ENCODE measurements at places on chromosomes 2 and 18. TPM values are rescaled to one million over a fixed set of nuclear protein-coding genes. Genes with fewer than 3 reads are reported as not detected.

DNA sequence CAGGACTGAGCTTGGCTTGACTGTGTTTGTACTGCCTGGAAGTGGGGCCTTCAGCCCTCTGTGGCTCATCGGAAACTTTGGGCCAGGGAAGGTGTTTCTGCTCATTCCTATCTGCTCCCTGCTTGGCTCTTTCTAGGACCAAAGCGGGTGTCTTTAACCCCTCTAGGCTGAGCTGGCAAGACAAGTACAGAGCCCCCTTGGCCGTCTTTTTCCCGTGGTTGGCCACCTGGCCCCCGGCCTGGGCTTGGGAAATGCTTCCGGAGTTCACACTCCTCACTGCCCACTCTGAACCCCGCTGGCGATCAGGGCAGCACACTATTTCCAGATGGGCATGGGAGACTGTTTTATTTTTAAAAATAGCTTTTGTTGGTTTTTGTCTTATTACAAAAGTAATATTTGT lies 243.0 kb downstream of the DYSF start:
- H3K4me1 ChIP-seq, result peaks cover 3% of the 10 kb centered on the region
- H3K4me3 ChIP-seq, result no peak overlapping the region
- H3K36me3 ChIP-seq, result no peaks in the 10 kb centered on the region
- peak overlapping the region; percentile 64 for H3K27ac ChIP-seq
- no peaks in the 10 kb centered on the region for H3K27me3 ChIP-seq

DNA sequence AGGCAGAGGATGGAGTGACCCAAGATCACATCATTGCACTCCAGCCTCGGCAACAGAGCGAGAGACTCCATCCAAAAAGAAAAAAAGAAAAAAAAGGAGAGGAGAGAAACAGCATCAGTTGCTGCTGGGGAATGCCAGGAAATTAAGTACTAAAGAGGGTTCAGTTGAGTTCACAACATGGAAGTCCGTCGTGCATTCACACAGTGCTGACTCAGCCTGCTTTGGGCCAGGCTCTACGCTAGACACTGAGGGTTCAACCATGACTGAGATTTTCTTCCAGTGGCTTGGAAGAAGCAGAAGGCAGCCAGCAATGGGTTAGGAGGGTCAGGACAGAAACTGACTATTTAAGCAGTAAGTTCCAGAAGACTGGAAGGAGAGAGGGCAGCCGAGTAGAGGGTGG lies 108.8 kb downstream of the FMNL2 start:
- H3K36me3 ChIP-seq, result no peaks in the 10 kb centered on the region
- H3K4me3 ChIP-seq, result no peak overlapping the region
- H3K4me1 ChIP-seq, result peaks cover 9% of the 10 kb centered on the region
- DNase-seq, result no peak

- no peak overlapping the region for H3K27ac ChIP-seq
- no peak overlapping the region for H3K4me3 ChIP-seq
- peaks cover 3% of the 10 kb centered on the region for H3K36me3 ChIP-seq
- DNase-seq, result no peak
Observed at GRCh38 chr2:15284614-15285013, 276.5 kb downstream of the NBAS start.

DNA sequence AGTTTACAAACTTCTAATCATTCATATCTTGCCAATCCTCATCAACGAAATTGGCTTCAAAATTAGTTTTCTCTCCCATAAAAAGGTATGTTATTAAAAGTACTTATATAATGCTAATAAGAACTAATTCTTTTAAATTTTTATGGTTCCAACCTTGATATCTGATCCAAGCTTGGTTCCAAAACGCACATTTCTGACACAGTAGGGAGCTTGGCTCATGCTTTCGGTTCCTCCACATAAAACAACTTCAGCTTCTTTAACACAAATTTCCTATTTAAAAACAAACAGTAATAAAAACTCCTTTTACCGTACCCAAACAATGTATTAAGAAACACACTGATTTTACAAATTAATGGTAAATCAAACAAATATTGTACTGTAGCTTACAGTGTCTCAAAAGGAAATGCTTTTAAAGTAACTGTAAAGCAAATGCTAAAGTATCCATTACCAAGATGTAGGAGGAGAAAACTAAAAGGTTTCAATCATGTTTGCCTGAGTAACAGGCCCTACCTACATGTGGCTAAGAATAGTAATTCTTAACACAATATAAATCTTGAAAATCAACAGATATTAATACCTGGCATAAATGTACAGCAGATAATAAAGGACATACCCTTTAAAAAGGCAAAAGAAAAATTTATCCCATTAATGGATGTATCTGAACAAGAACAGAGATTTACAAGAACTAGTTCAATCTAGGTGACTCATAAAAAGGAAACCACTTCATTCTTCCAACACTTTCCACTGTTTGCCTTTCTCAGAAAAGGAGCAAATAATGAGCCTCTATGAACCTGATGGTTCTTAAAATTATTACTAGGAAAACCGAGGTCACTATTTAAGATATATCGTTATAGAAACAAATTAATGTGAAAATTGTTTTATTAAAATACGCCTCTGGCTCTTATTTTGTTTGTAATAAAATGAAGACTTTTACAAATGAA lies 17.5 kb downstream of the ACAA2 start:
- H3K27ac ChIP-seq, result no peak overlapping the region
- H3K36me3 ChIP-seq, result peaks cover 60% of the 10 kb centered on the region
- H3K27me3 ChIP-seq, result no peaks in the 10 kb centered on the region
- no peak for DNase-seq
- no peak overlapping the region for H3K4me3 ChIP-seq

DNA sequence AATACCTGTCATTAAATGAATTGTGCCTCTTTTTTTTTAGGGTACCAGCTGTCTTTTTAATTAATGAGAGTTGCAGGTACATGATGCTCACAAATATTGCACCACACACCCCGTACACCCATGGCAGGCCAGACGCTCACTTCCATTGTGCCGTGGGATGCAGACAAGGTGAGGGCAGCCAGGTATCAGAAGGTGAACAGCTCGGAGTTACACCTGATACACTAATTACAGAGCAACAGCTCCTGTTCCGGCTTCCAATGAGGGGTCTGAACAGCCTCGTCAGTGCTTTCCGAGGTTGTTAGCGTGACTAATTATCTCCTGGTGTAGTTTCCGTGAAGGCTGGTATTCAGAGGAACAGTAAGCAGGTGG lies 442.8 kb downstream of the ZNF516 start:
- no peak overlapping the region for H3K4me3 ChIP-seq
- H3K36me3 ChIP-seq, result no peaks in the 10 kb centered on the region
- DNase-seq, result no peak
- H3K4me1 ChIP-seq, result no peaks in the 10 kb centered on the region
- H3K27me3 ChIP-seq, result no peaks in the 10 kb centered on the region

DNA sequence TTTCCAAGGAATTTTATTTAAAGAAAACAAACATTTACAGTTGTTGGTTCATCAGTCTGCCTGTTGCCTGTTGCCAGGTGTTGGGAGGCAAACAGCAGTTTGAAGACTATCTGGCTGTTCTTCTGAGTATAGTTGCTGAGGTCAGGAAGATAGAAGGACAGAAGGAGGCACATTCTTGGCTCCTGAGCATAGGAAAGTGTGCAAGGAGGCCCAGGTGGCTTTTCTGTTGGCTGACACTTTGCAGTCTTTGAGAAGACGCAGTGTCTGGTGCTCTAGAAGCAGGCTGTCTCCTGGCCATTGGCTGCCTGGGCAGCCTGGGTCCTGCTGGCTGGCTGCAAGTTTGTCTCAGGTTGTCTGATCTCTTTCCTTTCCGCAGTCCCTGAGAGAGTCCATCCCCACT lies 36.4 kb downstream of the TMEM17 start:
- H3K27ac ChIP-seq, result no peak overlapping the region
- DNase-seq, result no peak
- H3K4me1 ChIP-seq, result no peaks in the 10 kb centered on the region
- H3K36me3 ChIP-seq, result no peaks in the 10 kb centered on the region
- no peak overlapping the region for H3K4me3 ChIP-seq

GRCh38 chr2:239283288-239283945 lies 117.4 kb downstream of the HDAC4 start:
- no peak overlapping the region for H3K27ac ChIP-seq
- H3K36me3 ChIP-seq, result no peaks in the 10 kb centered on the region
- peak; percentile 58 for DNase-seq

GRCh38 chr2:208358758-208359631 lies 47.6 kb upstream of the PTH2R start:
- no peaks in the 10 kb centered on the region for H3K27me3 ChIP-seq
- no peak overlapping the region for H3K4me3 ChIP-seq
- no peaks in the 10 kb centered on the region for H3K4me1 ChIP-seq
- no peak for DNase-seq
- peaks cover 7% of the 10 kb centered on the region for H3K36me3 ChIP-seq
- H3K27ac ChIP-seq, result no peak overlapping the region

- DNase-seq, result peak; percentile 81
- peak overlapping the region; percentile 63 for H3K27ac ChIP-seq
- no peaks in the 10 kb centered on the region for H3K36me3 ChIP-seq
Observed at GRCh38 chr18:54223568-54224241, 764 bp downstream of the MBD2 start.

DNA sequence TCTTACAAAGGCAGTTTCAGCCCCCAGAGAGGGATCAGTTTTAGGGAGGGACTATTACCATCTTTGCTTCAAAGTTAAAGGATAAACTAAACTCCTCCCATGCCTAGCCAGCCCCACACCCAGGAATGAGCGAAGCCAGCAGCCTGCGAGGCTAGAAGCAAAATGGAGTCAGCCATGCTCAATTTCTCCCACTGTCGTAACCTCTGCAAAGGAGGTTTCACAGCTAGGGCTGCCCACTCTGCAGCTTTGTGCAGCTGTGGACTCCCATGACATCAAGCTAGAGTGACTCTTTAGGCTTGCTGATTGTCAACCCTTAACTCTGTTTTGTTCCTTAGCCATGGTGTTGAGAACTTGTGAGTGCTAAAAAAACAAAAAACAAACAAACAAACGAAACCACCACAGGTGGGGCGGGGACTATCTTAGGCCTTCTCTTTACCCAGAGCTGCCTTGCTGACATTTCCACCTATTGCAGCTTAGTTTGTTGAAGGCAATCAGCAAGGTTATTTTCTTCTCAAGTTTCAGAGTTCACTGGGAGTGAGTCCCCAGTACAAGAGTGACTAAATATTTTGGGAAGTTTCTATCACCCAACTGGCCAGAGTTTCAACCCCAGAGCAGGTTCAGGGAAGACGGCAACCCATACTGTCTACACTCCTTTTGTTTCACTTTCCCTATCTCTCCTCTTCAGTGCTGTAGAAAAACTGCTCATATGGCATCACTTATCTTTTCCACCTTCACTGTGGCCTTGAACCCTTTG lies 592.1 kb downstream of the XIRP2 start:
- no peak overlapping the region for H3K4me3 ChIP-seq
- no peaks in the 10 kb centered on the region for H3K36me3 ChIP-seq
- DNase-seq, result no peak
- H3K27me3 ChIP-seq, result no peaks in the 10 kb centered on the region

GRCh38 chr2:88841224-88841929 lies 149.9 kb downstream of the RPIA start:
- no peaks in the 10 kb centered on the region for H3K27me3 ChIP-seq
- no peaks in the 10 kb centered on the region for H3K4me1 ChIP-seq
- H3K4me3 ChIP-seq, result no peak overlapping the region
- DNase-seq, result no peak

GRCh38 chr2:102061286-102061699 lies 69.5 kb downstream of the IL1R2 start:
- H3K27ac ChIP-seq, result no peak overlapping the region
- H3K27me3 ChIP-seq, result no peaks in the 10 kb centered on the region
- no peak overlapping the region for H3K4me3 ChIP-seq
- DNase-seq, result no peak
- no peaks in the 10 kb centered on the region for H3K36me3 ChIP-seq

- no peak overlapping the region for H3K27ac ChIP-seq
- H3K4me3 ChIP-seq, result no peak overlapping the region
- DNase-seq, result no peak
- no peaks in the 10 kb centered on the region for H3K36me3 ChIP-seq
Observed at GRCh38 chr18:28890791-28891190, 713.9 kb upstream of the CDH2 start.

- H3K36me3 ChIP-seq, result no peaks in the 10 kb centered on the region
- no peaks in the 10 kb centered on the region for H3K27me3 ChIP-seq
- no peak overlapping the region for H3K27ac ChIP-seq
- no peak overlapping the region for H3K4me3 ChIP-seq
Observed at GRCh38 chr18:41751652-41752051, 203.4 kb upstream of the PIK3C3 start.

GRCh38 chr18:75586130-75586889 lies 158.8 kb upstream of the SMIM21 start:
- no peak for DNase-seq
- H3K4me1 ChIP-seq, result no peaks in the 10 kb centered on the region
- H3K36me3 ChIP-seq, result no peaks in the 10 kb centered on the region
- H3K27ac ChIP-seq, result no peak overlapping the region

- no peaks in the 10 kb centered on the region for H3K27me3 ChIP-seq
- H3K36me3 ChIP-seq, result no peaks in the 10 kb centered on the region
- DNase-seq, result peak; percentile 68
- no peaks in the 10 kb centered on the region for H3K4me1 ChIP-seq
Observed at GRCh38 chr2:61538920-61539520, 864 bp upstream of the XPO1 start.

DNA sequence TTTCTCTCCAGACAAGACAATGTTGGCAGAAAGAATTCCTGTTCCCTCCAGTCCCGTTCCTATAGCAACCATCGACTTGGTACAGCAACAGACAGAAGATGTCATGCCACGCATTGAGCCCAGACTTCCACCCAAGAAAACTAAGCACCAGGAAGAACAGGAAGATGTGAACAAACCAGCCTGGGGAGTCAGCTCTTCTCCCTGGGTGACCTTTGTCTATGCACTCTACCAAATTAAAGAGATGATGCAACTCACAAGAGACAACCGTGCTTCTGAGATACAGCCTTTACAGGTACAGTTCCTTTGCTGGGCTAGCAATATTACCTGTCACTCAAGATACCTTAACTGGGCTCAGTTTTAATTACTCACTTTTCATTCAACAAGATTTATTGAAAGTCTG lies 37.1 kb downstream of the NEMP2 start:
- H3K4me3 ChIP-seq, result no peak overlapping the region
- H3K4me1 ChIP-seq, result no peaks in the 10 kb centered on the region
- no peak overlapping the region for H3K27ac ChIP-seq
- DNase-seq, result no peak

GRCh38 chr2:156294945-156295580 lies 37.5 kb downstream of the NR4A2 start:
- H3K4me1 ChIP-seq, result no peaks in the 10 kb centered on the region
- no peaks in the 10 kb centered on the region for H3K27me3 ChIP-seq
- no peak overlapping the region for H3K27ac ChIP-seq
- no peaks in the 10 kb centered on the region for H3K36me3 ChIP-seq
- H3K4me3 ChIP-seq, result no peak overlapping the region
- DNase-seq, result no peak

GRCh38 chr2:134334542-134335353 lies 80.9 kb downstream of the MGAT5 start:
- no peak overlapping the region for H3K4me3 ChIP-seq
- no peak for DNase-seq
- H3K27ac ChIP-seq, result no peak overlapping the region

INPP5D gene
- total RNA-seq, result 21.7 TPM

GRP gene
- not detected for total RNA-seq

PHOSPHO2 gene
- total RNA-seq, result not detected

ANKRD44 gene
- total RNA-seq, result 66.3 TPM

POTEI gene
- total RNA-seq, result not detected

SIX2 gene
- total RNA-seq, result 22.2 TPM

TNS1 gene
- total RNA-seq, result 1,334 TPM

LIMS3 gene
- total RNA-seq, result 21.9 TPM

FAM237A gene
- total RNA-seq, result not detected

Measured in ascending aorta (tissue), 2 donors.